Effector CD4-positive, alpha-beta T cell (primary cell): ENCODE measurements at places on chromosomes 5 and 9.

DNA sequence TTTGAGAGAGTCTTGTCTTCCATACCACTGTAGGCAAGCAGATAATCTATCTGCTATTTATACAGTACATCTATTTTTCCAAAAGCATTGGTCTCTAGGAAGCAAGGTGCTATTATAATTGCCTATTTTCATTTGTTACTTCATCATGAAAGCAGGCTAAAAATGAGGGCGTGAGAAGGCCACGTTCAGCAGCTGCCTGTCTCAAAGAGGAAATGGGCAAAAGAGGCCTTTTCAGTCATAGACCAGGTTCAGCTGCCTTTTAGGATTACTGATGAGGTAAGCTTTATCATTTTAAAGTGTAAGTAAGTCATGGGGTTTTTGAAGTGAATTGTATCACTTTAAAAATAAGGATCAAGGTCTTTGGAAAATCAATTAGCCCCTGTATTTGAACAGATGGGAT is 1091.1 kb upstream of the DMAC1 start:
- DNase-seq: no peak

DNA sequence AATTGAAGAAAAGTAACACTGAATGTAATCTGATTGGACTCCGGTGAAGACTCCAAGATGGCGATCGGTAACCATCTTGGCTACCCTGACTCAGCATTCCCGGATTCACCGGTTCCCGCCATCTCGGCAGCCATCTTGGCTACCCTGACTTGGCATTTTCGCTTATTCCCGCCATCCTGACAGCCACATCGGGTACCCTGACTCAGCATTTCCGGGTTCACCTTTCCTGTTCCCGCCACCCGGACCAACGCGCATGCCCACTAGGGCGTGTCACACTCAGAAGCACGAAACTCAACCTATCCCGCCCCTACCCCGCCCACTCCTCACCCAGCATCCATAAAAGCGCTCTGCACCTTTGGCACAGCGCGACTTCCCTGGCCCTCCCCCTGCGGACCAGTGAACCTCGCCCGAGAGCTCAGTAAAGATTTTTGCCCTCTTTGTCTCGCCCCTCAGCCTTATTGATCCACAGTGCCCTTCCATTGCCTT is 17.2 kb downstream of the SPTLC1 start:
- no peak for DNase-seq

DNA sequence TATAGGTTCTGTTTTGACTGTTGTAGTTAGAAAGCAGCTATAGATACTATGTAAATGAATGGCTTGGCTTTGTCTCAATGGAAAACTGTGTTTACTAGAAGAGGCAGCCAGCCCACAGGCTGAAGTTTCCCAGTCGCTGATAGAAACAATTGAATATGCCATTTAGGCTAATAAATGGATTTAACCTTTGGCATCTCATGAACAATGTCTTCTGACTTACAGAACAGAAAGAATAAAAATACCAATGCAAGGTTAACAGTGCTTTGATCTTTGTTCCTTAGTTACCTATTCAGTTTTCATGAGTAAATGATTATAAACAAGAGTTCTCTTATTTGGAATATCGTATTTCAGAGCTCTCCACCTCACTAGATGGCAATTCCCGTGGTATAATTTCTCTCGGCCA is 120.6 kb downstream of the PAM start:
- no peak for DNase-seq

DNA sequence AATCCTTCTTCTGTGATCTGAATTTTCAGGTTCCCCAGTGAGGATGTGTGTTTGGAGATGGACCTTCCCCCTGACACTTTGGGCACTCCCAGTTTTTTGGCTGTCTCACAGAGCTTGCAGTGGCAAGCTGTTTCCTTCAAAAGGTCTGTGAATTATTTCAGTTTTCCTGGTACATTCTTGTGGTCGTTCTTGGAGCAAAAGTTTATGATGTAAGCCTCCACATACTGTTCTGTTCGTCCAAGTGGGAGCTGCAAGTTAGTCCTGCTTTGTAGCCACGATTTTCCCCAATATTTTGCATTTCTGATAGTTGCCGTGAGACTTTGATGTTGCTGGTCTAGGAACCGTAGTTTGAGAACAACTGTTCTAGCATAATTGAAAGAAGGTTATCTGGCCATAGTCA is 88.3 kb downstream of the MTAP start:
- no peak for DNase-seq

GRCh38 chr5:179700401-179700918 is 1.7 kb downstream of the CANX start:
- DNase-seq: no peak
